ENCODE measurements at places on chromosomes 6 and 20.

DNA sequence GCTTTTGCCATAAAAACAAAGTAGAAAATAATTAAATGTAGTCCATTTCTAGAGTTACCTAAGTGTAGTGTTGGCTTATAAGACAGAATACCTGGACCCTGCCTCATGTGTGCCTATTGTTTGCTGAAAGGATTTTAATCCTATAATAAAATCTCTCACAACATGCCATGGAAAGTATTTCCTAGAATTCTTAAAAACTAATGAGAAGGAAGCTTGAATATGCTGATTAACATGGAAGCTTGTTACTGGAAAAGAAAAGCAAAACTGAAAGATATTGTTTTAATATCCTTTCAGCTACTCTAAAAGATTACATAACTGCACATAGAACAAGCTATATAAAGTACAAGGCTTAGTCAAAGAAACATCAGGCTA, 18.0 kb upstream of the FAM135A start:
- DNase-seq, result no peak

GRCh38 chr6:133899556-133899955, 10.6 kb downstream of the TCF21 start:
- no peak for DNase-seq

- no peak for DNase-seq
Observed at GRCh38 chr20:31841928-31842327, 3.5 kb downstream of the FOXS1 start.

DNA sequence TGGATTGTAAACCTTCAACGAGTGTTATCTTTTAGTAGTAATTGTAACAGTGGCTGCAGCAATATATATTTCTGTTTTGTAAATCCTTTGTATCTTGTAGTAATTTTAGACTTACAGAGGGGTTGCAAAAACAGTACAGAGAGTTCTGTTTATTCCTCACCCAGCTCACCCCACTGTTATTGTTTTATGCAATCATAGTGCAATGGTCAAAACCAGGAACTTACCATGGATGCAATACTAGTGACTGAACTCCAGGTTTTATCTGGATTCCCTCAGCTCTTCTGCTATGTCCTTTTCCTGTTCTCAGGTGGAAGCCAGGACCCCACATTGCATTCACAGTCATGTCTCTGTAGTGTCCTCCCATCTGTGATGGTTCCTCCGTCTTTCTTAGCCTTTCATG, 42.5 kb upstream of the NKX2-2 start:
- DNase-seq, result no peak

DNA sequence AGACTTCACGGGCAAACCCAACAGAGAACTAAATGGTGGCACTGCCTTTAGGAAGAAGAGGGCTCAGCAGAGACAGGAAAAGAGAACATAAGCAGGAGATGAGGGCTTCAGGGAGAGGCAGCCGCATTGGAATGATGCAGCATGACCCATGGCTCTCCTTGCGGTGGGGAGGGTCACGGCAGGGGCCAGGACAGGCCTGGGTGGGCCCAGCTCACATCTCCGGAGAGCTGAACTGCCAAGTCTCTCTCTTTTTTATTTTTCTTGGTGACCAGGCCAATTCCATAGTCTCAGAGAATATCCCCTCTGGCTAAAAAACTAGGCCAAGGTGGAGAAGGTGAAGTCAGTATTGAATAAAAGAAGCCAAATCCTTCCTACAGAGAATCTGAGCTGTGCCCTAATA, 77.5 kb upstream of the TRAF3IP2 start:
- DNase-seq, result no peak

DNA sequence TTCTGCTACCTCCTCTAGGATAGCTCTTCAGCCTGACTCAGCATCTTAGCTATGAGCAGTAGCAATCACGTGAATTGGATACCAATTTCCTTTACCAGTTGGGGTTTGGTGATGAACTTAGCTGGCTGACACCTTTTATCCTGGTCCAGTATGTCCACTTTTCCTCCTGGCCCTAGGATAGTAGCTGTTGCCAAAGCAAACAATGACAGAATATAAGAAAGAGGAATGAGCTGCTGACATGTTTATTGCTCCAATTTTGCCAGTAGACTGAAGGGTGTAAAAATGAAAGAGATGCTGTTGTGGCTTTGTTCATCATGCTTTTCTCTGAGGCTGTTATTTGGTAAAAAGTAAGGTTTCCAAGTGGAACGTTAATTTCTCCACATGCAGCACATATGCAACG, 168.3 kb upstream of the JAG1 start:
- DNase-seq, result no peak

- DNase-seq, result no peak
Observed at GRCh38 chr20:53495398-53496092, 98.1 kb downstream of the ZNF217 start.

DNA sequence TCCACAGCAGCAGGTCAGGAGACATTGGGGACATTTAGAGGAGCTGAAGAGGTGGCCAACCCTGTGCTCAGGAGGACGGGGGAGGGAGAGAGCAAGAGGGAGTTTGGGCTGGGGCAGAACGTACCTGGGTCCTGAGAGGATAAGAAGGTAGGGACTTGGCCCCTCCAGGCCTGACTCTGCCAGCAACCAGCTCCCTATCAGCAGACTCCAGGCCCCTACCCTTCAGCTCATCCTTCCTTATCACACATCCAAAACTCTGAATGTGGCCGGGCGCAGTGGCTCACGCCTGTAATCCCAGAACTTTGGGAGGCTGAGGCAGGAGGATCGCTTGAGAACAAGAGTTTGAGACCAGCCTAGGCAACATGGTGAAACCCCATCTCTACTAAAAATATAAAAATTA, 5.0 kb downstream of the STMN3 start:
- no peak for DNase-seq

- no peak for DNase-seq
Observed at GRCh38 chr6:109493865-109494264, 10.8 kb upstream of the ZBTB24 start.

- no peak for DNase-seq
Observed at GRCh38 chr6:3303795-3304411, 45.2 kb downstream of the PSMG4 start.

- no peak for DNase-seq
Observed at GRCh38 chr6:125201961-125202729, 48.6 kb downstream of the TPD52L1 start.

DNA sequence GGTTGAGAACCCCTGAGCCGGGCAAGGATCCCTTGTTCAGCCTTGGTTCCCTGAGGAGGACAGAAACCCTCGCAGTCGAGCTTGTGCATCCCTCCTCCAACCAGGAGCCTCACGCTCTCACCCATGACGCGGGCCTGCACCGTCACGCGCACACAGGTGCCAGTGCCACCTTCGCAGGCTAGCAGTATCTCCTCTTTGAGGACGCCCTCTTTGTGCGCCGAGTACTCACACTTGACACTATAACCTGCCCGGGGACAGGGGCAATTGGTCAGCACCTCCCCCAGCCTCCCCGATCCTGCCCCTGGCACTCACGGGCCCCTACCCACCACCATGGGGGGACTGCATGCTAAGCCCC, 13.3 kb downstream of the ADISSP start:
- DNase-seq, result no peak

DNA sequence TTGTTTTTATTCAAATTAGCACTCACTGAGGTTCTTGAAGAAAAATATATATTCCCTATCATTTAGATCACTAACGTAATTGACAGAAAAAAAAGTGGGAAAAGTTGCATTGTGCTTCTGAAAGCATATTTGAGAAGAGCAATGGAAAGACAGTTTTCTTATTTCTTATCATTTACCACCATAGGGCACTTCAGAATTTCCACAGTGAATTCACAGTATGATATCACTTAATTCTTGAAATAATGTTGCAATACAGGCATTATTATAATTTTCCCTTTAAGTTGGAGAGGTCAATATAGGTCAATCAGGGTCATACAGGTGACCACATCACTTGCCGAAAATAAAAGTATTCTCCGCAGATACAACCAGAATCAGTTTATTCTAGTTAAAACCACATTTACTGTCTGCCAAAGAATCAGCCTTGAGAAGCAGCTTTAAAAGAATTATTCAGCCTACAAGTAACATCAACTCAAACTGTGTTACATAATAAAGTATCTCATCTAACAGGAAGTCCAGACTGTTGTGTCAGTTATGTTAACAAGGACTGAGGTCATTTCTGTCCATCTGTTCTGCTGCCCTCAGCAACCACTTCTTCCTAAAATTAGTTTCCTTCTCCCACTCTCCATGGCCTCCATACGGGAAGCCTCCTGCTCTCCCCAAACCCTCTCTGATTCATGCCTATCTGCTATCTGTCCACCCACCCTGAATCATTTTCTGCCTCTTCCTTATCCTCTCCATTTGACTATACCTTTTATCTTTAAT, 121.2 kb downstream of the SIM1 start:
- no peak for DNase-seq

DNA sequence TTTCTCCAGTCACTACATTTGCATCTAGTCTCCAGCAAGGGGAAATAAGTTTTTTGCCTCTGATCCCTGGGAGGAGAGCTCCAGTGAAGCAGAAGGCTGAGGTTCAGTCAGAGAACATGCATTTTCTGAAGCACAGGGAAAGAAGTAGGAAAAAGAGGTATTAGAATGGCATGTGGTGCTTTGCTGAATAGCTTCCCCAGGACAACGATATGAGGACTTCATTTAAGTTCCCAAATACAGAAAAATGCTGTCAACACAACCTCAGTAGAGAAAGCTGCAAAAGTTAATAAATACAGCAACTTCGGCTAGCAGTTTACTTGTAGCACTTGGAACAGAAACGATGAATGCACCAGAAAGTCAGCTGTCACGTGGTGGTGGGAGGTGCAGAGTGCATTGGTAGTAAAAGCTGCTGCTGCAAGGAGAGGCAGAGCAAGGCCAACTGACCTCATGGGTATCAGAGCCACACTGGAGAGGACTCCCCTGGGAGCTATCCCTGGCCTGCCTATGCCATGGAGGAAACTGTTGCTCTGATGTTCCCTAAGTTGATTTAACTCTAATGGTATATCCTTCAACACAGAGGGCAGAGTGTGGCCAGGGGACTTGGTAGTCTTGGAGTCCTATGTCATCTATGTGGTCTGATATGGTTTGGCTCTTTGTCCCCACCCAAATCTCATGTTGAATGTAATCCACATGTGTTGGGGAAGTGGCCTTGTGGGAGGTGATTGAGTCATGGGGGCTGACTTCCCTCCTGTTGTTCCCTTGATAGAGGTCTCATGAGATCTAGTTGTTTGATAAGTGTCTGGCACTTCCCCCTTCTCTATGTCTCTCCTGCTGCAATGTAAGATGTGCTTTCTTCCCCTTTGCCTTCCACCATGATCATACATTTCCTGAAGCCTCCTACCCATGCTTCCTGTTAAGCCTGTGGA, 85.9 kb downstream of the ADTRP start:
- no peak for DNase-seq

- no peak for DNase-seq
Observed at GRCh38 chr6:166615059-166615770, 11.8 kb downstream of the RPS6KA2 start.

GRCh38 chr6:108798670-108799353, 49.4 kb upstream of the ARMC2 start:
- DNase-seq, result no peak

DNA sequence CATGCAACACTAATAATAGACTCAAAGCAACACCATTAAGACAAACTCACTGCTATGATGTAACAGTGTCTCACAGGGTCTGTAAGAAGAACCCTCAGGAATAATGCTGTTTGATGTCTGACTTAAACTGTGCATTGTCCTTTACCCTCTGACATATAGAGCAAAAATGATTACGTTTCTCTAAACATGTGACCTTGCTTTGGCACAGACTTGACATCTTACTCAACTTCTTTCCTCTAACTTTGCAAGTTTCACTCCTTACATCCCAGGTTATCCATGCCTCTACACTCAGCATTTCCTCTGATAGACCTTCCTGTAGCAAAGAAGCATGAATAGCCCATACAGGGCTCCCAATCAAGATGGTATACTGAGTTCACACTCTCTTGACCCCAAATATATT, 252.7 kb downstream of the UST start:
- DNase-seq, result no peak

DNA sequence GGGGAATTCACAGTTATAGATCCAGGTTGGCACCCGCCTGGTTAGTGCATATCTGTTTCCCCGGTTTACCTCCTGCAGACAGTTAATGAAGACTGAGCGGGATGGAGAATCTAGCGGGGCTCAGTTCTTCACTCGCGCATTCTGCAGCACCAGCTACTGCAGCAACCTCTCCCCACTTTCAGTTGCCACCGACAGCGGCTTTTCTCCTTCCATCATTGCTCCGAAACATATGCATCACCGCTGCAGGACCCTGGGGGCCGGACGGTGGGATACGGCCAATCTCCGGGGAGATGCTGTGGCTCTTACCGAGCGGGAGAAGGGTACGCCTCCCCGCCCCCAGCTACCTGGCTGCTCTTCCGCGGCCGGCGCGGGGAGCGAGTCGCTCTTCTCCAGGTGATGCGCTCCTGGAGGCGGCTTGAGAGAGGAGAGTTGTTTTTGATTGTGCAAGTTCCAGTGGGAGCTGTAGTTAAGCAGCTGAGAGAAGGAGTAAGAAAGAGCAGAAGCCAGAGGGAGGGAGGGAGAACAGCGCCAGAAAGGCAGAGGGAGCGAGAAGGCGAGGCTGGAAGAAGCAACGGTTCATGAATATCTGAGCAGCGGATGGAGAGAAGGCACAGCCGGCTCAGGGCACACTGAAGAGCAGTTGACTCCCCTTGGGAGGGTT, at the start of gene SGK1:
TSS of gene SGK1 (minus strand) at position 642 of the 661 bp plus-strand sequence. CDS start 652 bp downstream, outside the sequence.
- no peak for DNase-seq

DNA sequence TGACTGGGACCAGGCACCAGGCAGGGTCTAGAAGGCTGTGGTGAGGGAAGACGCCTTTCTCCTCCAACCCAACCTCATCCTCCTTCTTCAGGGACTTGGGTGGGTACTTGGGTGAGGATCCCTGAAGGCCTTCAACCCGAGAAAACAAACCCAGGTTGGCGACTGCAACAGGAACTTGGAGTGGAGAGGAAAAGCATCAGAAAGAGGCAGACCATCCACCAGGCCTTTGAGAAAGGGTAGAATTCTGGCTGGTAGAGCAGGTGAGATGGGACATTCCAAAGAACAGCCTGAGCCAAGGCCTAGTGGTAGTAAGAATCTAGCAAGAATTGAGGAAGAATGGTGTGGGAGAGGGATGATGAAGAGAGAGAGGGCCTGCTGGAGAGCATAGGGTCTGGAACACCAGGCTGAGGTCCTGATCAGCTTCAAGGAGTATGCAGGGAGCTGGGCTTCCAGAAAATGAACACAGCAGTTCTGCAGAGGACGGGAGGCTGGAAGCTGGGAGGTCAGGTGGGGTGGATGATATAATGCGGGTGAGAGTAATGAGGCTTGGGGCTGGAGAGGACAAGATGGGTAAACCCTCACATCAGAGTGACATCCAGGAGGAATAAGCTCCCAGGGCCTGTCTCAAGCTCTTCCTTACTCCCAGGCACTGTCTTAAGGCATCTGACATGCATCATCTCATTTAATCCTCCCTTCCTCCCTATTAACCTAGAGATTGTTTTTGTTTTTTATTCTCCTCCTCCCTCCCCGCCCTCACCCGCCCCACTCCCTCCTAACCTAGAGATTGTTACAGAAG, 45.2 kb upstream of the TTPAL start:
- DNase-seq, result no peak

GRCh38 chr6:25608558-25609174, 43.3 kb upstream of the SCGN start:
- no peak for DNase-seq

Measured in HuH-7 (cell line).